Activated T-cell treated with anti-CD3 and anti-CD28 coated beads for 1 hour (primary cell): ENCODE measurements at places on chromosomes 5 and 9.

- DNase-seq: no peak
These were observed 35.6 kb downstream of the TRIO start for GRCh38 chr5:14178671-14179211.

DNA sequence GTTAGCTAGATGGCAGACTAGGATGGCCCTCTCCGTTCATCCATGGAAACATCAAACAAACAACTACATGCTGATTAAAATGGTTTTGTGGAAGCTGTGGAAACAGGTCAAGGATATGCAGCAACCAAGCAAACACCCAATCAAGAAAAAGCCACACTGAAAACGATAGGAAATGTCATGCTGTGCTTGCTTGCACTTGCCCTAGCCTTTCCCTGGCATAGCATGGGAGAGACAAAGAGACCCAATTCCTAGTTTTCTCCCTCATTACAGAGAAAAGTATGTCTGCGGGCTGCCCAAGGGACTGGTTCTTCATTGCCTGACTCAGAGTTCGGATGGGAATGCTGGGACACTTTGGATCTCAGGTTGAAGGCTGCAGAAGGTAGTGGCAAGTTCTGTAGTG, 98.7 kb downstream of the FANCC start:
- no peak for DNase-seq

DNA sequence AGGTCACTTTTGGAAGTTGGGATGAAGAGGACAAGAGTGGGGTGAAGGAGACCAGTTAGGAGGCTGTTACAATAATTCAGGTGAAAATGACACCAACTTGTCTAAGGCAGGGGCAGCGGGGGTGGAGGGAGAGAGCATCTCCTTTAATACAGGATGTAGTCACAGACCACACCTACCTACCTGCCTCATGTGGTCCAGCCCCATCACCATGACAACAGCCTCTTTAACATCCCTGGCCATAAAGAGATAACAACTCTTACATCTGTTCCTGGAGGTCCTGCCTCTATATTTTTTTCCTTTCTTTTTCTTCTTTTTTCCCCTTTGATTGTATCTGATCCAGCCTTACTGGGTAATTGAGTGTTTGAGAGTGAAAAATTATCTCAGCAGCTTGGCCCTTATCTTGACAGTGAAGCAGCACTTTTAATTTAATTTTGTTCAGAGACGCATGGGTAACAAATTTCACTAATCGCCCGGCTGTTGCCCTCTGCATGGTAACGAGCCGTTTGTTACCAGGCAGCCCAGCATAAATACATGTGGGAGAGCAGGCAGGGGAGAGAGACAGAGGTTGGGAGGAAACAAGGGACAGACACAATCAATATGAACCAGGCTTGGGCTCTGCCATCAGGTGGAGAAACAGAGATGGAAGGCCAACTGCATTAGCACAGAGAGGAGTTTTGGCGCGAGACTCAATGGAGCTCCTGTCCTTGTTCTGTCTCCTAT, 338.1 kb downstream of the ASTN2 start:
- DNase-seq: no peak

DNA sequence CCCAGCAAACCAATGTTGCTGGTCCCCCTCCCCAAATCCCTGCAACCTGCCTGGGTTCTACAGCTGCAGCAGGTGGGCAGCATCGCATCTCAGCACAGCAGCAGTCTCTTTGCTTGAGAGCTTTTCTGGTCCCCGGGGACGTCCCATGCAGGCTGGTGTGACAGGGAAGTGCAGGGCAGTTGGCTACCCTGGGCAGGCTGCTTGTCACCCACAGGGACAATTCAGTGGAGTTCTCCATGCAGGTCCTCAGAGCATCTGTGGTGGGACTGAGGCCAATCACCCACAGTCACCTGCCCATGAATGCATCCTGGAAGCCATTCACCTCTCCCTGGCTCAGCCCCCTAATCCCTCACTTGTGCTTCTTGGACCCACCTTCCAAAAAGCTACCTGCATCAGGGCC, 43.9 kb upstream of the SEMA4D start:
- DNase-seq: no peak

DNA sequence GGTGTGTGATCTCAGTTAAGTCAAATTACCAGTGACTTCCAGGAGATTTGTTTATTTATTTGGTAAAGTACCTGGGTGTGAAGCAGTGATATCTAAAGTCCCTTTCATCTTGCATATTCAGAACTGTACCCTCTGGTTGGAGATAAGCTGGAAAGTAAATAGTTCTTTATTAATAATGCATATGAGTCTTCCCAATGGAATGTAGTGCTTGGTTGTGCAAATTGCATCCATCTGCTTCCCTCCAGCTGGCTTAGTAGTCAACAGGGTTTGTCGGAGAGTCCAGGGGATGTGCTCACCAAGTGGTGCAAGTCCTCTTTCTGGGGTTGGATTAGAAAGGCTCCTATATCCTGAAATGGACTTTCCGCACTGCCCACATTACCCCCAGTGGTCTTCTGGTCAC, 42.0 kb downstream of the TRPM3 start:
- DNase-seq: no peak

- no peak for DNase-seq
These were observed 94.1 kb downstream of the PTCH1 start for GRCh38 chr9:95422650-95423049.

DNA sequence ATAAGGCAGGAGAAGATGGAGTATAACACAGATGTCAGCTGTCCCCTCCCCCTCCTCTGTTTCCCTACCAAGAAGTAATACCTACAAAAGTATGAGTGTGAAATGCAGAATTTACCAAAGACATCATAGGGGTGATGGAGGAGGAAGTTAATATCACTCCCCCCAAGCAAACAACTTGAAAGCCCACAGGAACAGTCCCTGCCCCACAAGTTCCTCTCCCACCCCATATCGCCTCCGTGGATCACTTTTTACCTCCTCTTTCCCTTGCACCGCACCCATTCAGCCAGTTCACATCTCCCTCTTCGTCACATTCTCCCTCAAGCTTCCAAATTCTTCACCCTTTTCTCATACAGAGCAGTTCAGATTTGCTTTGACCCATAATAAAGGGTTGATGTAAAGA, 7.0 kb upstream of the SIL1 start:
- no peak for DNase-seq

GRCh38 chr9:118522093-118523028, 818.2 kb downstream of the TLR4 start:
- no peak for DNase-seq

DNA sequence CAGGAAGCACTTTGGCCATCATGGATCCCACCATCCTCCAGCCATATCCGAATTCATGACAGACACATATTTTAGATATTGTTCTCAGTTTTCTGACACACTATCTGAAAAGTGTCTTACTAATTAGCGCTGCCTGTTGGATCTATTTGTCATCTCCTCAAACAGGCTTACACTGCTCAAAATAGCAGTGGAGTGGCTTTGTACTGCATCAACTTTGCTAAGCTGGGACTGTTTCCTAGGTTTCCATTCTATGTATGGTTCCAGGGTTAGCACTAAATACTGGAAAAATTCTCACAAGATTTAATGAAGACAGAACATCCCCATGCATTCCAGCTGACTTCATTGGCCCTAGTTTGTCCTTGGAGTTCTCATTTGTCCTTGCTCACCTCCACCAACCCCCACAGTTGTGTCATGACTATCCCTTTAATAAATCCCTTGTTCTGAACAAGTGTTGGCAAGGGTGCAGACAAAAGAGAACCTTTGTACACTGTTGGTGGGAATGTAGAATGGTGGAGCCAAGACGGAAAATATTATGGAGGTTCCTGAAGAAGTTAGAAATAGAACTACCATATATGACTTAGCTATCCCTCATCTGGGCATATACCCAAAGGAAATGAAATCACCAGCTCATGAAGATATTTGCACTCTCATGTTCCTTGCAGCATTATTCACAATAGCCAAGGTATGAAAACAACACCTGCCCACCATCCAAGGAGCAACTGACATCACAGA, 136.5 kb upstream of the RAI14 start:
- no peak for DNase-seq

- no peak for DNase-seq
These were observed 409.3 kb downstream of the AGTPBP1 start for GRCh38 chr9:85332487-85332886.

DNA sequence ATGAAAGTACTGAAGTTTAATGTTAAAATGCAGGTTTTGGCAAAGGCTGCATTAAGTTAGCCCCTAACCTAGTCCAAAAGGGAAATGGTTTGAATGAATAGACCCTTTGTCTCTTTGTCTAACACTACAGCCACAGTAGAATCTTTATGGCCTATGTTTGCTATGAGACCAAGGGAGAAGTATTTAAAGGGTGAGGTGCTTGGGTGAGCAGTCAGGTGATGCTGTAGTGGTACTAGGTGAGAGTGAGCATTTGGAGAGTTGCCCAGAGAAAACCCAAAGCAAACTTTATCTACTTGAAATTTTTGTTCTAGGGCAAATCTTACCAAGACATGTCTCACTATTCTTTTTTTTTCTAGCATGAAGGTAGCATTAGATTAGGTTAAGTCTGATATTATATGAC, 1961.4 kb upstream of the WWC1 start:
- no peak for DNase-seq

DNA sequence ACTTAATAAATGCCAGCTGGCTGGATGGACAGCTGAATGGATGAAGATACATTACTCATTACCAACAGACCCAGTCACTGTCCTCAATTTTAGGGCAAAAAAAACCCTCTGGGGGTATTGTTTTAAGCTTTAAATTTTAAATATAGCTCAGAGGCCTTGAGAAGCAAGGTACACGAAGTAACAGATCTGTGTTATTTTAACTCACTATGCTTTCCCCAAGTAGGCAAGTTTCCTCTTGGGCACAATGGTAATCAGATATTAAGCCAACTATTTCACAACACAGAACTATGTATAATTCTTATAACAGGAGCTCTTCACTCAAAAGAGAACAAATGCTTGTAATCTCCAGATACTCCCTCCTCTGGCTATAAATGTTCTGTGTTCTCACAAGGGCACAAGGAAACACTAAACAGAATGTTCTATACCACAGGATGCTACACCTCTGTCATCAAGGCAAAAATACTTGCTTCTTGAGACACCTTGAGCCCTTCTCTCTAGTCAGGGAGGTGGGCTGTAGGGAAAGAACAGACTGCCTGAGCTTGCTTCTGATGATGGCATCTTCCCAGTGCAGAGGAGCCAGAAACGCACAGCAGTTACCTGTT, 443.8 kb downstream of the SPOCK1 start:
- no peak for DNase-seq

DNA sequence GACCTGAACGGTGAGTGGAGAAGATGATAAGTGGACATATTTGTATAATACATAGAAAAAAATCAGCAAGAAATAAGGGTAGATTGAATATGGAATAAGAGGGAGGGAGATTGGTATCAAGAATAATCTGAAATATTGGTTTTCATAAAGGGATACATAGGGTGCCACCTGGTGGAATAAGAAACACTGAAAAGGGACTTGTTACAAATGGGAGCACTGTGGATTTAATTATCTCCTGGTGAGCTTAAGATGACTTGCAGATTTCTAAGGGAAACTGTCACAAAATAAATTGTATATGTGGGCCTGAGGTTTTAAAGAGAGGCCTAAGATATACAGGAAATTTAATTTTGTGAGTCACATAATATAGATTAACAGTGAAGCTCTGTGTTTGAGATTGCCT, 1403.5 kb upstream of the CDH18 start:
- DNase-seq: no peak

DNA sequence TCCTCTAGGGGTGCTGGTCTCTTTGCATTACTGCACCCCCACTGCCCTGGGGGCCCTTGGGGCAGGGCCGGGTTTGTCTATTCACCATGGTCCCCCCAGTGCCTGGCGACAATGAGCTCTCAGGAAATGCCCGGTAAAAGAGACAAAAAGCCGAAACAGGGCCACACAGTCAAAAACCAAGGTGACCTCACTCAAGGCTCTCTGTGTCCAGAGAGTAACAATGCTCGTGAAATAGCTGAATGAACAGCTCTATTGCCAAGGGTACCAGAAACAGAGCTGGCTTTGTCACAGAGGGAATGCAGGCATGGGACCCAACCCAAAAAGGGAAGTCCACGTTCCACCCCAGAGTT, 16.0 kb downstream of the SH3PXD2B start:
- DNase-seq: no peak

GRCh38 chr9:137971477-137972138, 94.0 kb downstream of the CACNA1B start:
- no peak for DNase-seq

DNA sequence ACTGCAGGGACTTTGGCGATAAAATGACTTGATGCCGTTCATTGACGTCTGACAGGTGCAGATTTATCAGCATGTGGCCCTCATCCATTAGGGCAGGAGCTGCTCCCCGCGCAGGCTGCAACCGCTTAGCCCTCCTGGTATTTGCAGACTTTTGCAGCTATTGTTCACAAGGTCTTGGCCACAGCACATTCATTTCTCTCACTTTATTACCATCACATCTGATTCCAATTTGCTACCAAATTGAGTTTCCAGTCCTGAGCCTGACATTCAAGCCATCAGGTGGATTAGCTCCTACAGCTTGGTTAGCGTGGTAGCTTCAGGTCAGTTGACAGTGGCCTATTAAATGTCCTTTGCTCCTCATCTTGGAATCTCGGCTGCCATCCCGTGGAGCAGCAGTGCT, 299.2 kb downstream of the CD180 start:
- no peak for DNase-seq

DNA sequence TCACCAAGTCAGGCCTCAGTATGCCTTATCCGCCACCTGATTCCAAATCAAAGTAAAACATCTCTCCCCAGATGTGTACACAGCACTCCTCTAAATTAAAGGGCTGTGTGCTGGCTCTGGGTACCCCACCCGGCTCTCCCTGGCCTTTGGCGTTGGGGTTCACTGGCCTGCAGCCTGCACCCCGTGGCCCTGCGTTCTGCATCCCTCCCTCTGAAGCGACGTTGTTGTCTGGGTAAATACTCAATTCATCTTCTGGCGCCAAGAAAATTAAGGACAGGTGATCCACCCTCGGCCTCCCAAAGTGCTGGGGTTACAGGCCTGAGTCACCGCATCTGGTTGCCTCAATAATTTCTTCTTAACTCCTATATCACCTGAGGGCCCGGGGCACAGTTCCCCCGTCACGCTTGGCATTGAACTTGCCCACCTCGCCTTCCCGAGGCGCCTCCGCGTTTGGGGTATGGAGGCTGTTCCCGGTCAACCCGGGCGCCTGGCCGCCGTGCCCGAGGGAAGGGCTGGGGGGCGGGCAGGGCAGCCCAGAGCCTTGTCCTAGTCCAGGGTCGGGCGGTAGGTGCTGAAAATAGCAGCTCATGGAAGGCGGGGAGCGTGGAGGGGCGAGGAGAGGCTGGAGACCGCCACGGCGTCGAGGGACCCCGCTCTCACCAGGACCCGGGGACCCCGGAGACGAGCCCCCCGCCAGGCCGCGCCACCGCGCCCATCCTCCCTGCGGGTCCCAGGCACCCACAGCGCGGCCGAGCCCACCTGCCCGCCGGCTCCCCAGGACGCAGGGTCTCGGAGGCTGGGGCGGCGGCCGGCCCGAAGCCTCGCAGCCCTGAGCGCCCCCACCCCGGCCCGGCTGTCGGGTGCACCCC, 531 bp downstream of the ABO start:
- no peak for DNase-seq

GRCh38 chr5:171871711-171872110, 86.1 kb downstream of the SMIM23 start:
- DNase-seq: no peak

- DNase-seq: no peak
These were observed 31.3 kb downstream of the OR2V1 start for GRCh38 chr5:181099602-181100086.

- peak; percentile 71 for DNase-seq
These were observed at the start of gene AK3 for GRCh38 chr9:4740638-4741364. TSS of gene AK3 (minus strand) at chr9:4741202. CDS start at chr9:4741087, 115 bp downstream.
